ENCODE measurements at places on chromosomes 4 and X.

DNA sequence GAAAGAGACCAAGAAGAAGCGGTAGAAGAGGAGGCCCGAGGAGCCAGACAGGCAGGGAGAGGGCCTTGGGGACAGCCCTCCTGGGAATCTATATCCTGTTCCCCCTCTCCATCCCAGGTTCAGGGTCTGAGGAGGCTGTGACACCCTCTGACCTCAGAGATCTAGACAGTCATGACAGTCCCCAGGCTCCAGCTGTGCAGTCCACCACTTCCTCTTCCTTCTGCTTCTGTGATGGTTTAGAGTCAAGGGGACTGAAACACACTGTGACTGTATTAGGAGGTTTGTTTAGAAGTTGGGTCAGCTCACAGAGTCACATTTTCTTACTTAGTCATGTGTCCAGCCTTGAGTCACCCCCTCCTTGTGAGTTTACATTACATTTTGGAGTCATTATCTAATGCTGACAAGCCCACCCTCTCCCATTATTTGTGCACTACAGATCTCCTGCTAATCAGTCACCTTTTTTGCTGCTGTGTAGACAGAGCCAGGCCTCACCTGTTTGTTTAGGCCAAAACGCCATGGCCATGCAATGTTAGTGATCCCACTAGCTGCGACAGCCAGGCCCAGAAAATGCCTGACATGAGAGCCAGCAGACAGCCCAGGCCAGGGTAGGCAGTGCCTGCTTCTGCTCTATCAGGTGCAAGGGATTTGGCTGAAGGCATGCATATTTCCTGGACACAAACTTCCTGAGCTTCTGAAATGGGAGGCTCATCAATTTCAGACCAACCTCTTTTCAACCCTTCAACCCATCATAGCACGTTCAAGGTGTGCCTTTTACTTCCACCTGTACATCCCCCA is 26.0 kb downstream of the MANBA start:
- DNase-seq, result peak; percentile 38

GRCh38 chr4:176864238-176864637 is 71.5 kb upstream of the VEGFC start:
- DNase-seq, result no peak

GRCh38 chrX:47706575-47706974 is 47.6 kb upstream of the UXT start:
- DNase-seq, result no peak

- DNase-seq, result no peak
Measured at GRCh38 chrX:65463550-65463949, 71.0 kb downstream of the LAS1L start.

GRCh38 chr4:171561419-171561818 is 251.8 kb upstream of the GALNTL6 start:
- no peak for DNase-seq
